ENCODE measurements at places on chromosomes 5 and 9.

GRCh38 chr9:82202808-82203207 lies 214.2 kb downstream of the SPATA31D1 start:
- no peak for DNase-seq

- DNase-seq: no peak
Observed at GRCh38 chr9:36964791-36965190, 69.3 kb downstream of the PAX5 start.

DNA sequence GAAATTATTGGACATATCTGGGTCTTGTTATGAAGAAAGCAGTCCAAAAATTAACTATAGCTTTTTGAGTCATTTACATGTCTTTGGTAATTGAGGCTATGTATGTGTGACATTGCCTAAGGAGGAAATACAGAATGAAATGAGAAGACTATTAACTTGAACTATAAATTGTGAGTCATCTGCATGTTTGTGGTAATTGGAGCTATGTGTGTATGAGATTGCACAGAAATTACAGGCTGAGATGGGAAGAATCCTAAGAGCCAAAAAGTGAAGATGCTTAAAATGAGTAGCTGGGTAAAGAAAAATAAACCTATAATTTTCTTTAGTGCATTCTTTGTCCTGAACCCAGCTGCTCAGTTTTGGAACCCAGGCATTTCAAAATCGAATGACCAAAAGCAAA lies 747.6 kb upstream of the EDIL3 start:
- DNase-seq: no peak

- peak; percentile 36 for DNase-seq
Observed at GRCh38 chr9:78605041-78606000, 308.4 kb downstream of the PSAT1 start.

DNA sequence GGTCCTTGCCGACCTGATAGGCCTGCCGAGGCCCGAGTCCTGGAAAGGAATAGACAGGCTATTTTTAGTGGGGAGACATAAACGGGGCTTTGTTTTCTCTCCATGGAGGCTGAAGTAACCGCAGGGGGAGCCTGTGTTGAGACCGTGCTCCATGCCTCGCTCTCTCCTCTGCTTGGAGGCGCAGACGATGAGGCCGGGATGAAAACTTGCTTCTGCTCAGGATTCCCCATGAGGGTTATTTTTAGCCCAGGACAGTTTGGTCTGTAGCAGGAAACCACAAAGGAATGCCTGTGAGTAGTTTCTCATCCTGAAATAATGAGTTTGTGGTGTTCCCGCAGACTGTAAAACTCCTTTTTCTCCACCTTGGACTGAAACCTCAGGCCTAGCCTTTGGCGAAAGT lies 81.9 kb upstream of the RARS1 start:
- DNase-seq: no peak

GRCh38 chr5:115599502-115599901 lies 2.8 kb downstream of the TICAM2 start:
- peak; percentile 43 for DNase-seq

- no peak for DNase-seq
Observed at GRCh38 chr5:137599457-137599856, 100.3 kb upstream of the SPOCK1 start.

- no peak for DNase-seq
Observed at GRCh38 chr5:69202497-69202896, 13.1 kb downstream of the CENPH start.

GRCh38 chr9:107333363-107333762 lies 50.3 kb downstream of the RAD23B start:
- no peak for DNase-seq

GRCh38 chr9:93051680-93052089 lies 6.8 kb upstream of the SUSD3 start:
- peak; percentile 74 for DNase-seq

- no peak for DNase-seq
Observed at GRCh38 chr9:118570066-118570465, 799.2 kb downstream of the BRINP1 start.

DNA sequence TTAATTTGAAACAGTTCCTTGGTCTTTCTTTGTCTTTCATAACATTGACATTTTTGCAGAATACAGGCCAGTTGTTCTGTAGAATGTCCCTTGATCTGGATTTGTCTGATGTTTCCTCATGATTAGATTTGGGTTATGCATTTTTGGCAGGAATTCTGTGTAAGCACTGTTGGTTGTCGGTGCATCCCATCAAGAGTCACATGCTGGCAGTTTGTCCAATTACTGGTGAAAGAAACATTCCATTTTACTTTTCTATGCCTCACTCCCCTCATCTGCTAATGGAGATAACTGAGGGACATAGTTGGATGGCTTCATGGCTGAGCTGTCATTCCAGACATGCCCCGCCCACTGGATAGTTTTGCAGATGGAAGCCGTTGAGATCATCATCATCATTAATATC lies 7.6 kb upstream of the ZNF618 start:
- DNase-seq: no peak

DNA sequence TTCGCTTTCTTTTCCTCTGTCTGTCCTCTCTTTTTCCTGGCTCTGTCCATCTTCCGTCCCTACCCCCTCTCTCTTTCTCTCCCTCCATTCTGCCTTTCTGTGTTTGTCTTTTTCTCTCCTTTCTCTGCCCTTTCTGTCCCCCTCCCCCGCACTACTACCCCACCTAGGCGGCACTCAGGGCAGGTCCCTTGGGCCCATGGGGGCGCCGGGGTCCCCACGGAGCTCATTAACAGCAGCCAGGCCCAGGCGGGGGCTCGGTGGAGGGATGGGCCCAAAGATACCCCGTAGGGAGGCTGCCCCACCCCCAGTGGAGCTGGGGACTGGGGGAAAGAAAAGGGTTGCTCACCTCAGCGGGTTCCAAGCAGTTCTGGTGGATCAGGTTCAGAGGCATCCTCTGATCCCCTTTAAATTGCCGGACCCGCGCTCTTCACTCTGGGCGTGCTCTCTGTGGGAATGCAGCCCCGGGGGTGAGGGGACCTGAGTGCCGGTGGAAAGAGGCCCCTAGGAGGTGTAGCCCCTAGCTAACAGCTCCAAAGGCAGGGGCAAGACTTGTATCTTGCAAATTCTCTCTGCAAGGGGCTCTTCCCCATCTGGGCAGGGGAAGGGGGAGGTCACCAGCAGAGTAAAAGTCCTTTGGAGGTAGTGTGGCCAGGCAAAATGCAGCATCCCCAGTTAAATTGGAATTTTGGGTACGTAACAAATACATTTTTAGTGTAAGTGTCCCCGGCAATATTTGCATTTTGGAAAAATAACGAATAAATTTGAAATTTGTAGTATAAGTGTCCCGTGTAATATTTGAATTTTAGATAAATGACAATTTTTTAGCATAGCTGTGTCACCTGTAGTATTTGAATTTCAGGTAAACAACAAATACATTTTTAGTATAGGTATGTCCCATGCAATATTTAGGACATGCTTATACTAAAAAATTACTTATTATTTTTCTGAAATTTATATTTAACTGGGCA lies 7.4 kb downstream of the LHX2 start:
- DNase-seq: no peak

- DNase-seq: no peak
Observed at GRCh38 chr9:15246708-15247107, 60.3 kb downstream of the TTC39B start.

DNA sequence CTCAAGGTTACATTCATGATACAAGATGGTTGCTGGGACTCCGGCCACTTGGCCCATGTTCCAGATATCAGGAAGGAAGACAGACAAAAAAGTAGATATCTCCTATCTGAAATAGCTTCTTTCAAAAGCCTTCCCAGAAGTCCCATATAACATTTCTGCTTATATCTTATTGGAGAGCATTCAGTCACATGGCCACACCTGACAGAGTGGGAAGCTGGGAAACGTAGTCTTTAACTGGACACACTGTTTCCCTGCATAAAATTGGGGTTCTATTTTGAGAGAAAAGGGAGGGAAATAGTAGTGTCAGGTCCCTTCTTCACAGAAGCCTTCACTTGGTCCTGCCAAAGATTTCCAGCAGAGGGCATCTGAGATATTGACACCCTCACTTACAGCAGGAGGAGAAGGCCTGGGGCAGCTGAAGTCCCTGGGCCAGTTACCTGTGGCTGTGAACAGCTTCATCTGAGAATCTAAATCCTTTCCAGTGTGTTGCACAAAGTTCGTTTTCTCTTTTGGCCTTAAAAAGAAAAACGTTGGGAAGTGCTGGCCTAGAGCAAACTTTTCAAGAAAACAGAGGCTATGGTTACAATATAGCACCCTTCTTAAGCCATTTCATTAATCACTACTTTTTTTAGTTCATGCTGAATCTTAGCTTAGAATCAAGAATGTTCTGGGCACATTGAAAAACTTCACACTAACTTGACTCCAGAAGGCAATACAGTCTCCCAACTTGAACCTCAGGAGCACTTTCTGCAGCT lies 33.5 kb downstream of the SPEF2 start:
- DNase-seq: peak; percentile 32

DNA sequence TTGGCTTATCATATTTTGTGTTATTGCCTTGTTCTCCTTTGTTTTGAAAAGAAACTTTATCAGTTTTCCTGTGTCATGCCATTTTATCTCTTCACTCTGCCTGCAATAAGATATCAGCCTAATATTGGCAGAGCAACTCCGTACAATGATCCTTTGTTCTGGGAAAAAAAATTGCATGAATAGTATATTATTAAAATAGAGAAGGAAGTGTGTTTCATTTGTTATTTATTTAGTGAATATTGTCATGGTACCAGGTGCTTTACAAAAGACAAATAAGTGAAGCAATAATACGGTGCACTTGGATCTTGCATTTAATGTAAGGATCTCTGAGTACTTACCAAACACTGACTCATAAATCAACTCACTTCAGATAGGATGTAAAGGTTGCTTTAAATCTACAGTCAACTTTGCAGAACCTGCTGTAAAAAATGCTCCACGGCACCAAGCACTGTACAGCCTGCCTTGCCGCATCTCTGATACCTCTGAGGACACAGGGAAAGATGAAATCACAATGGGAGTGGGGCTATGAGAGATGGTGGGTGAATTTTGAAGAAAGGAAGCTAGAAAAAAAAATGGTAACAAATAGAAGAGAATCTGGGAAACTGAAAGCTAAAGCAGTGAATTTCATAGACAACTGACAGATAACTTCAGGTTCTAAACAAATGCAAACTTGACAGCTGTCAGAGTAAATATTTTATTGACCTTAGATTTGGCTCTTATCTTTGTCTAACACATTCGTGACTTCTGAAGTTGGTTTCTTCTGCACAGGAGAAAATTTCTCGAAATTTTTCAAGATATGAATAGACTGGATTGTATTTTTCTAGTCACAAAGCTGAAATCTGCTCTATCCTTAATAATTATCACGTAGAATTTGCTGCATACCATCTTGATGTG lies 232.1 kb downstream of the ENC1 start:
- peak; percentile 35 for DNase-seq

GRCh38 chr5:147658293-147658932 lies 124.1 kb downstream of the JAKMIP2 start:
- no peak for DNase-seq

- DNase-seq: no peak
Observed at GRCh38 chr9:38639577-38639940, 19.2 kb upstream of the ANKRD18A start.

DNA sequence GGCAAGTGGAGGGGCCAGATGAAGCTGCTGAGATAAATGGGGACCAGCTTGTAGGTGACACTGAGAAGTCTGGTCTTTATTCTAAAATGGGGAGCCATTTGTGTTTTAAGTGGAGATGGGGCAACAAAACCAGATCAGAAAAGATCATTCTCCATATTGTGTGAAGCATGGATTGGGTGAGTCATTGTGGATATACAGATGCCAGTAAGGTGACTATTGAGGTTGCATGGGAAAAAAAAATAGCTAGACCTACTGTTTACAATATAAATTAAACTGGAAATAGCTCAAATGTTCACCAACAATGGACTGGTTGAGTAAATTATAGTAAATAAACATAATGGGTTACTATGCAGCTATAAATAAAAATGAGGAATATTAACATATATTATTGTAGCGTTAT lies 5.4 kb upstream of the MAP1B start:
- DNase-seq: no peak

- no peak for DNase-seq
Observed at GRCh38 chr5:25694801-25695200, 1050.0 kb upstream of the CDH10 start.

- DNase-seq: no peak
Observed at GRCh38 chr9:73980754-73981153, 516.4 kb upstream of the RORB start.

DNA sequence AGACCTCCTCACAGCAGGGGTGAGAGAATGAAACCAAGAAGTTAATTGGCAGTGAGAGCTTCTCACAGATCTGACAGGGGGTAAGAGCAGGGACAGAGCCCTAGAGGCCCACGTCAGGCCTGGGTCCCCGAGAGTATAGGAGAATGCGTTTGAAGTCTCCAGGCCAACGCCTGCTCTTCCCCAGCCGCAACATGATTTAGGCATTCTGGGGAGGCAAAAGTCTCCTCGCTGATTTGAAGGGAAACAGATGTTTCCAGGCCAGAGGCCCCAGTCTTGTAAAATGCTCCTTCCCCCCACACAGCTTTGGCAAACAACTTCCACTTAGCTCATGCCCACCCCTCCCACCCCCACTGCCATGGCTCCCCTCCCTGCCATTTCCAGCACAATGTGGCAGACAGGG lies 239.2 kb upstream of the TRIM32 start:
- peak; percentile 40 for DNase-seq

DNA sequence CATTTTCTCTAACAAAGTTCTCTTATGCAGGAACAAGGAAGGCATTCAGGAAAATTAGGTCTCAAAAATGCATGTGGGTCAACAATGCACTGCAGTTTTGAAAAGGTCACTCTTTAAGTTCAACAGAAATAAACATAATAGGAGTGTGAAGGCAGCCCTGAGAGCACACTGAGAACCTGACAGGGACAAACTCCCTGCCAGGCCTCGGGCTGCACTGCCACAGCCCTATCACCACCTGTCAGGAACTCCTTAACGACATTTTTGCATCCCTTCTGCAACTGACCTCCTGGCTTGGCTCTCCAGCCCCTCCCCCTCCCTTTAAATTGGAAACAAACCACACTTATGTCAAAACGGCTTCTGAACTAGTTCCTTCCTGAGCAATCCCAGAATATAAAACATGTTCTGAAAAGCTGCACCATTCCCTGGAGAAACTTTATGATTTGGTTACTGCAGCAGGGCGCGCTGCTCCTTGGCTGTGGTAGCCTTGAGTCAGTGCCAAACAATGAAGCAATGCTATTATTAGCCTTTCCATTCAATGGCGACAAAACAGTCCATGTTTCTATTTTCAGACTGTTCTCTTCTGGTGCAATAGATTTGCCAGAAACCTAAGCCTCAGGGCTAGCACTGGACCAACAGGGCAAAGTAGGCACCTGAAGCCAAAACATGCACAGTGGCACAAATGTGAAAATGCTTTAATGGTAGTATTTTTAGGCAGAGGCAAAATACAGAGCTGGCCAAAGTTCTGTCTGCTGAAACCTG lies 160.1 kb upstream of the ZNF608 start:
- peak; percentile 90 for DNase-seq

- DNase-seq: no peak
Observed at GRCh38 chr9:136231478-136232297, 13.9 kb downstream of the QSOX2 start.
